ENCODE measurements at places on chromosomes 1 and 21. TPM values are rescaled to one million over a fixed set of nuclear protein-coding genes. Genes with fewer than 3 reads are reported as not detected.

Gene PLPPR4
- total RNA-seq: 1.3 TPM

Gene HAO2
- total RNA-seq: not detected

Gene ATP1A2
- 1.8 TPM for total RNA-seq

DNA sequence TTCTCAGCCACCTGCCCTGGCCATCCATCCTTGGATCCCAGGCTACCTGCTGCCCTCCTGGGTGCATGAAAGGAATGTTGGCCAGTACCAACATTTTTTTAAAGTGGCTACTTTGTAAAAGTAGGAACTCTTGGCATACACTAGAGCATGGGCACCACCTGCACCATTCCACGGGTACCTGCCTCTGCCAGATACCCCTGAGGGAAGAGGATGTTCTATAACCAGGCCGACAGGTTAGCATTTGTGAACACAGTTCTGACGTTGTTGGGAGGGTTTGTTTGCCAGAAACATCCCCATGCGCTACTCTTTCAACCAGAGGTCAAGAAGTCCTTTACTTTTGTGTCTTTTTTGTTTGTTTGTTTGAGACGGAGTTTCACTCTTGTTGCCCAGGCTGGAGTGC lies 43.0 kb downstream of the EVA1C start:
- DNase-seq: no peak
- H3K27me3 ChIP-seq: no peaks in the 10 kb centered on the region
- peaks cover 8% of the 10 kb centered on the region for H3K4me1 ChIP-seq
- H3K4me3 ChIP-seq: no peak overlapping the region
- no peak overlapping the region for H3K27ac ChIP-seq

GRCh38 chr1:169109561-169110134 lies 3.2 kb downstream of the ATP1B1 start:
- no peaks in the 10 kb centered on the region for H3K36me3 ChIP-seq
- no peaks in the 10 kb centered on the region for H3K27me3 ChIP-seq
- peak overlapping the region; percentile 94 for H3K27ac ChIP-seq
- peaks cover 30% of the 10 kb centered on the region for H3K4me1 ChIP-seq
- peak overlapping the region; percentile 12 for H3K4me3 ChIP-seq

GRCh38 chr1:206524739-206525364 lies 17.5 kb downstream of the RASSF5 start:
- H3K27ac ChIP-seq: no peak overlapping the region
- no peaks in the 10 kb centered on the region for H3K4me1 ChIP-seq

- peak overlapping the region; percentile 99 for H3K4me3 ChIP-seq
- H3K27ac ChIP-seq: peak overlapping the region; percentile 96
- peak; percentile 40 for DNase-seq
- peaks cover 21% of the 10 kb centered on the region for H3K4me1 ChIP-seq
Measured at GRCh38 chr1:228082918-228083870, 686 bp downstream of the ARF1 start.

DNA sequence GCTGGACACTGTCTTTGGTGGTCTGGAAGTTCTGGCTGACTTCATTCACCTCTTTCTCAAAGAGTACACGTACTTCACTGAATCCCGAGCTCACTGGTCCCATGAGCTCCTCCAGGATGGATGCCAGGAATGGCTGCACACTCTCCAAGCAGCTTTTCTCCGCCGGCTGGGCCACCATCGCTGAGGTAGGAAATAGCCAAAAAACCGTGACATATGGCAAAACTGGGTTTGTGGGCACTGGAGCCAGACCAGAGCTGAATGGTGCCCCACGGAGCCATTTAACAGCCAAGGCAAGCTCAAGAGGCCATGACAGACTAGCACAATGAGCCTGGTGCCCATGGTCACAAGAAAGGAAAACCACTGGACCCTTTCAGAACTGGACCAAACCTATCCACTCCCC lies 64.0 kb upstream of the EDEM3 start:
- DNase-seq: no peak
- no peaks in the 10 kb centered on the region for H3K36me3 ChIP-seq
- no peak overlapping the region for H3K27ac ChIP-seq
- H3K4me1 ChIP-seq: no peaks in the 10 kb centered on the region
- no peaks in the 10 kb centered on the region for H3K27me3 ChIP-seq
- no peak overlapping the region for H3K4me3 ChIP-seq

DNA sequence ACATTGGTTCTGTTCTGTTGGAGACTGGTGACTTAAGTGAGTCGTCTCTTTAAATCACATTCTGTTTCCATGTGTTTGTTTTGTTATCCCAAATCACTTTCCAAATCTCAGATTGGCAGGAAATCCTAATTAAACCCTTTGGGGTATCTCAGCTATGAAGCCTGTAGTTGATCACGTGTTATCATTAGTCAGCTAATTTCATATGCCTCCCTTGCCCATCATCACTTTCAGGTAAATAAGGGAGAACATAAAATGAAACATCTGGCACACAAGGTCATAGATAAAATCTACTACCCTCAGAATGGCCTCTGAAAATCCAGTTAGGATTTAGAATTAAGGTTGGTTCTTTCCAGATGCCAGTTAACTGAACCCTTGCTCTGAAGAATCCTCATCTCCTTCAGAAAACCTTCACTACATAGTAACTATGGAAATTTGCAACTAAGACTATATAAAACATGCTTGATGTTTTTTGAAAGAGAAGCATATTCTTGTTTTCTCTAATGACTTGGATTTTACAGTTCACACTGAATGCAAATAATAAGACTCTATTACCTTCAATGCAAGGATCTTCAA lies 401.5 kb downstream of the DSCAM start:
- H3K27ac ChIP-seq: no peak overlapping the region
- H3K36me3 ChIP-seq: no peaks in the 10 kb centered on the region
- H3K27me3 ChIP-seq: no peaks in the 10 kb centered on the region
- H3K4me1 ChIP-seq: no peaks in the 10 kb centered on the region
- H3K4me3 ChIP-seq: no peak overlapping the region

Measured in fibroblast of lung (primary cell).